ENCODE measurements at places on chromosomes 7 and 10.

- DNase-seq, result no peak
Measured at GRCh38 chr7:139511315-139511714, 12.2 kb upstream of the CLEC2L start.

- no peak for DNase-seq
Measured at GRCh38 chr10:132562916-132563456, 25.4 kb downstream of the INPP5A start.

DNA sequence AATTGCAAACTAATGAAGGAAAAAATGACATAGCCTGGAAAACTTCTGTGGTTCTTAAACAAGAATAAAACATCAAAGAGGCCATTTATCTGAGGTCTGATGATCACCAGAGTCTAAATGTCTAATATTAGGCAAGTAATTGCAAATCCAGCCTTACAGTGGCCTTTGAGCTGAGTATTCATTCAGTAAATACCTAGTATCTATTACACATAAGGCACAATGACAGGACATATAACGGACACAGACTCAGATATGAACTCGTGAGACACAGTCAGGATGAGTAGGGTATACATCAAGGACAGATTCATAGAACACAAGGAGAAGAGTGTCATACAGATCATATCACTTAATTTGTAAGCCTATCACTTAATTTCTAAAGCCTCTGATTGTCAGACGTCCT lies 16.8 kb downstream of the GPAM start:
- DNase-seq, result no peak

GRCh38 chr7:999149-999879 lies 16.3 kb downstream of the CYP2W1 start:
- DNase-seq, result no peak

- no peak for DNase-seq
Measured at GRCh38 chr7:12350971-12351370, 52.7 kb downstream of the VWDE start.

- DNase-seq, result no peak
Measured at GRCh38 chr10:94571528-94571927, 25.9 kb downstream of the HELLS start.
